ENCODE measurements at places on chromosomes 13 and 19.

DNA sequence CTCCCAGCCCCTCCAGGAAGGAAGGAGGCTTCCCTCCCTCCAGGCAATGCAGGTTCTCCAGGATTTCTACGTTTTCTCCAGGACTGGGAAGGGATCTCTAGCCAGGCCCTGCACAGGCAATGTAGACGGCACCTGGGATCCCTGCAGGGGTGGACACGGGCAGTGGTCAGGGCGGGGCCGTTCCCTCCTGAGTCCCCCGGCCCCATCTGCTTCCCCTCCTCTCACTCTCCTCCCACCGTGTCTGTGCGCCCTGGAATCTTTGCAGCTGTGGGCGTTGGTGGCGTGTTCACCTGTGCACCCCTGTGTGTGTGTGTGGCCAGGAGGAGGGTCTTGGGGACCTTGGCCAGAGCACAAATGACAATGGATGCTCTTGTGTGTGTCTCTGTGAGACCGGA lies 10.0 kb downstream of the NRTN start:
- DNase-seq, result no peak

- no peak for DNase-seq
Observed at GRCh38 chr19:50777261-50777660, 7.0 kb downstream of the GPR32 start.

DNA sequence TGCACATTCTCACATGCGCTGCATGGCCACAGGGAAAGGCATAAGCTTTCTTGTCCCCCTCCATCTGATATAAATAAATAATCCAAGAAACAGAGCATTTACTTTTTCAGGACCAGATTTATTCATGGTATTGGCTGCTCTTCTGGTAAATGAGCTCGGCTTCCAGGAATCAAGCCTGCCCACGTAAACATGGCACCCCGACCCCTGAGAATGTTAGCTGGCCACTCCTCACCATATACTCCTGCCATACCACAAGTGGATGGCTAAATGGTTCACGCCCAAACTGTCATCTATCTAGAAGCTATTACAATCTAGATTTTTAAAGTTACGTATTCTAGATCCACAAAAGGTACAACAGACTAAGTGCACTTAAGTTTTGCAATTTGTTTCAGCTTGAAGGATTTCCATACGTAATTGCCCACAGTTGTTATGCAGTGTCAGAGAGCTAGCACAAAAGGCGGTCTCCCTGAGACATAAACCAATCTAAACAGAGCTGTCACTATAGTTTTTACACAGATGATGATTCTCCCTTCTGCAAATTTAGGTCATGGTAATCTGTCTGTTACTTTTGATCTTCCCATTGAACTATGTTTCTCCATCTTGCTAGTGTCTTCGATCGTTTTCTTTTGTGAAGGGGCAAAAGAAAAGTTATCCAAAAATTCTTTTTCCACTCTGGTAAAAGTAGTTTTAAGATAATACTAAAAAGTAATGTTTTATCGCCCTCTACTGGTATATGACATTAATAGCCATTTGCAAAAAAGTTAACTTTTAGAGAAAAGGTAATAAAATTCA lies 16.2 kb upstream of the FOXO1 start:
- no peak for DNase-seq

GRCh38 chr19:37197768-37198167 lies 12.6 kb downstream of the ZNF585B start:
- DNase-seq, result no peak

DNA sequence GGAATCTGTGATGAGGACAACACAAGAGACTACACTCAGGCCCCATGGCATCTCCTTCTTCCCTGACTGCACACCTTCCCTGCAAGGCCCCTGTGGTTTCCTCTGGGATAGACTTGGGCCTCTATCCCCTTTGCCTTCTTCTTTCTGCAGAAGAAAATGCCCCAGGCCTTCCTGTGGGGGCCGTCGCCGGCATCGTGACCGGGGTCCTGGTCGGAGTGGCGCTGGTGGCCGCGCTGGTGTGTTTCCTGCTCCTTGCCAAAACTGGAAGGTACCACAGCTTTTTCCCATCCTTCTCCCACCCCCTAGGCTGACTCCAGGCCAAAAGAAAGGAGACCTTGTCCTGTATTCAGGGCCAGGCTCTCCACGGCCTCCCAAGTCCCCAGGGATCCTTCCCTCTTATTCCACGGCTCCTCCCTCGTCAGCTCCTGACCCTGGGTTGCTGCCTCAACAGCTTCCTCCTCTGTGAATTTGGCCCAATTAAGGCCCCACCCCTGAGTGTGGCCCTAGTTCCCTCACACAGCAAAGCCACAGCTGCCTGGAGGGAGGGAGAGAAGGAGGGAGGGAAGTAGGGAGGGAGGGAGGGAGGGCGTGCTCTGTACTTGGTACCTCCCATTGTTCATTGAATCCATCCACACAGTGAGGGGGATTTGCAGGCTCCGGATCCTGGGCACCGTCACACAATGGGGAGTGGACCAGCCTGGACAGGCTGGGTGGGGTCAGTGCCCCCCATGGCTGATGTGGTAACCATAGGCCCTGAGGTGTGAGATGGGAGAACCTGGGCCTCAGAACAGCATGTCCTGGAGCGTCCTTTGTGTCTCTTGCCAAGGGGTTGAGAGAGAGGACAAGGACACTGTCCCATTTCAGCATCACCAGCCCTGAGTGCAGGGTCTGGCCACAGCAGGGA lies 12.5 kb downstream of the CEACAM3 start:
- no peak for DNase-seq

DNA sequence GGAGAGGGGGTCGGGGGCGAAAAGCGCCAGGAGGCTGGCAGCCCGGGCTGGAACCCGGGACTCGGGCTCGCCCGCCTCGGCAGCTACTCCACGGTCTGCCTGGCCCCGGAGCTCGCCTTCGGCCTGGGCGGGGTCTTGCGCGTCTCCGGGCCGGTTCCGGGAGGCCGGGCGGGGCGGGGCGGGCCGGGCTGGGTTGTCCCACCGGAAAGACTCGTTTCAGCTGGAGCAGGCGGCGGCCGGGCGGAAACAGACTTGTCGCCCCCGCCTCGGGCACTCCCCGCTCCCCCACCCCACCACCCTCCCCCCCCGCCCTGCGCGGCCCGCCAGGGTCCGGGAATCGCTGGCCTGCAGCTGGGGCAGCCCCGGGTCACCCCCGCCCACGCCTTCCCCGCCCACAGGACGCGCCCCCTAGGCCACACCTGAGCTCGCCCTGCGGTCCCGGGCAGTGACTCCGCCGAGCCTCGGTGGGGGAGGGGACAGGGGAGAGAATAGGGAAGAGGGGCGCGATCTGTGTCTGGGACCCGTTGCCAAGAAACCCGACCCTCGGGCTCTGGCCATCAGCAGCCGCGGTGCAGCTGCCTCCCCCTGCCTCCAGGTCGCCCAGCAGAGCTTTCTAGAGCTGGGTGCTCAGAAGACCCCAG lies 109.4 kb downstream of the KCTD15 start:
- DNase-seq, result no peak

All from AG09309 (cell line).